ENCODE measurements at places on chromosomes 5 and 9. TPM values are rescaled to one million over a fixed set of nuclear protein-coding genes. Genes with fewer than 3 reads are reported as not detected.

SLC22A4 gene
- 5.6 TPM for total RNA-seq

TMC1 gene
- total RNA-seq: not detected

FYB1 gene
- total RNA-seq: not detected

DNA sequence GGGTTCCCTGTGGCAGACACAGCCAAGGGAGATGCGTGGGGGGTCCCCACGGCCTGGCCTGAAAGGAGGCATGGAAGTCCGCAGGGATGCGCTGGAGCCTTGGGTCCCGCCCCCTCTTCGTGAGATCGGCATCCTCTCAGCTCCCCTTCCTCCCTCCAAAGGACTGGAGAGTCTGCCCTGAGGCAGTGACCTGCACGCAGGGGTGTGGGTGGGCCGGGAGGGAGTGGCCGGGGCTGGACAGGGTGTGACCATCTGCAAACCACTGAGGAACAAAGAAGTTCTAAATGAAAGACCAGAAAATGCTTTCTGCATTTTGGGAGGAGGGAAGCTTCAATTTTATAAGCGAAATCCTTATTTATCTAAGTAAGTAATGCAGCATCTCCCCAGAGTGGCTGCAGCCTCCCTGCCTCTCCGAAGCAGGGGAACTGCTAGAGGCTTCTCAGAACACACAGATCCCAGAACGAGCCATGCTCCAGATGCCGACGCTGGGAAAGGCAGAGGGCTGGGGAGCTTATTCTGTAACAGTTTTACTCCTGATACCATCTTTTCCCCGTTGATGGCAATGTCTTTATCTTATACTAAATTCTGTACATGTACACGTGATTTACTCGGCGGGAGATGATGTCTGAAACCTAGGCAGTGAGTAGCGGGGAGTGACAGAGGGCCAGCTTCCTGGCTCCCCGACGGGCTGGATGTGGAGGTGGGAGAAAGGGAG lies 221.7 kb downstream of the FANCC start:
- no peak for DNase-seq

DNA sequence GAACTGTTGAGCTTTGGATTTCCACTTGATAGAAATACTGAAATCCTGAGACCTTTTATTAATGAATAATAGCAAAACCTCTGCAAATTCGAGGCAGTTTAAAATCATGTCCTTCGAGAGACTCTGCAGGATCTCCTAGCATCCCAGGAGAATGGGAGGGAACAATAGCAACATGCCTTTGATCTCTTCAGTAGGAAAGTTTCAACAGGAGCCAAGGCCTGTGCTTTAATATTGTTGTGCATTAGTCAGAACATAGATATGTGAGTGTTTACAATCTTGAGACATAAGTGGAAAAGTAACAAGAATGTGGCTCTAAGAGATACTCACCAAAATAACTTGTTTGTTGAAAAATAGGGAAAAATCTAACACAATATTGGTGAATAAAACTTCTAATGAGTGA lies 83.3 kb upstream of the LHFPL2 start:
- DNase-seq: peak; percentile 32

TPPP gene
- total RNA-seq: 0.06 TPM

OCLN gene
- 0.06 TPM for total RNA-seq

DNA sequence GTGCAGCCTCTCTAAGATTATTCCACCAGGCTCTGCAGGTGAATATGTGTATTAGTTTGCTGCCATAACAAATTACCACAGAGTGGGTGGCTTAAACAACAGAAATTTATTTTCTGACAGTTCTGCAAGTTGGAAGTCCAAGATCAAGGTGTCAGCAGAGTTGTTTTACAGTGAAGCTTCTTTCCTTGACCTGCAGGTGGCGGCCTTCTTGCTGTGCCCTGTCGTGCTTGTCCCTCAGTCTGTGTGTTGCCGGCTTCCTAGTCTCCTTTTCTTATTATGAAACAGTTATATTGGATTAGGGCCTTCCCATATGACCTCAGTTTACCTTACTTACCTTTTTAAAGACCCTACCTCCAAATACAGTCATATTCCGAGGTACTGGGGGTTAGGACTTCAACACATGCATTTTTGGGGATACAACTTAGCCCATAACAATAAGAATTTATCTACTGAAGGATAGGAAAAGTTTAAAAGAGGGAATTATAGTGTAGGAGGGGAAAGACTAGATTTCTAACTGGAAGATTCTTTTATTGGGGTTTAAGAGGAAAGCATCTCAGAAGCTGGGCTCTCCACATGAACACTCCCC lies 97.4 kb downstream of the OSTF1 start:
- DNase-seq: no peak

WNT8A gene
- total RNA-seq: not detected

DNA sequence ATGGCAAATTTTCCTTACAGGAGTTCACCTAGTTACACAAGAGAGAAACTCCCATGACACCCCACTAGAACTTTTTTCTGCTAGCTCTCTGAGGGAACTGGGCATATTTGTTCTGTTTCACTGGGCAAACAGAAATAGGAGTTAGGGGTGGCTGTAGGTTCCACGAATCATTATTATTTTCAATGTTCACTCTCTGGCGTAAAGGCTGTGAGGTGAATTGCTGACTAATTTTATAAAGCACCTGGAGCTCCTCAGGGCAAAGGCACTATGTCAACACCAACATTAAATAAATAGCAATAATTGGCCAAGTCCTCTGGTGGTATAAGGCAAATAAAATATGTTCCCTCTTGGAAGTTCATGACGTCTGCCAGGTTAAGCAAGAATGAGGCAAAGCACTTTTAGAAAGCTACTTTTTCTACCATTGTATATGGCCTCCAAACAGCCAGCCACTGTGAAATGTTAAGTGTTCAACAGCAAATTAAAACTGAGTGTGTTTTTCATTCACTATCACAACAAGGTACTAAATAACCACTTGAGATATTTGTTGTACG lies 344.6 kb downstream of the PDE4D start:
- no peak for DNase-seq

THBS4 gene
- 0.38 TPM for total RNA-seq

AMBP gene
- not detected for total RNA-seq

PCDHB16 gene
- total RNA-seq: 12.2 TPM

DNA sequence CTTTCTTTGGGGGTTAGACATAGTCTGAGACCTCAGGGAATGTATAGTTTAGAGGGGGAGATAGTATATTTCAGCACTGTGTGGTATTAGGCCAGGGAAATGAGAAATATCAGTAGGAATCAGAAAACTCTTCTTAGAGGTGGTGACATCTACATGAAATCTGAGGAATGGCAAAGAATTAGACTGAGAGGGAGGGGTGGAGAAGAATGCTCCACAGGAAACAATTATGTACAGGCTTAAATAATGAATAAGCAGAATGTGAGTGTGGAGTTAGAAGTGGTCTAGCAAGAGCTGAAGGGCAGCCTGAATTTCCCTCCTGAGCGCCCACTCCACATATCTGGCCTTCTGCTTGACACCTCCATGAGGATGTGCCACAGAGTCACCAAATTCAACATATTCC lies 3.6 kb upstream of the MACIR start:
- DNase-seq: no peak

FOXD4 gene
- 0.52 TPM for total RNA-seq

DNA sequence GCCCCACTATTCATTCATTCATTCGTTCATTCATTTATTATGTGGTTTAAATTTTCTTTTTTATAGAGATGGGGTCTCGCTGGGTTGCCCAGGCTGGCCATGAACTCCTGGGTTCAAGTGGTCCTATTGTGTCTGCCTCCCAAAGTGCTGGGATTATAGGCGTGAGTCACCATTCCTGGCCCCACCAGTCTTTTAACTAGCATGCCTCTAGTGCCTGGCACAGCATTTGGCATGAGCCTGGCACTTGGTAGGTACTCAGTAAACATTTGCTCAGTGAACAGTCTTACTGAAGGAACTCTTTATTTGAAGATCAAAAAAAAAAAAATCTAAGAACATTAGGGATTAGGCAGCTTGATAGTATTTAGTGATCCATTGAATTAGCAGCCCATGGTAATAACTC lies 98.1 kb downstream of the KDM4C start:
- DNase-seq: peak; percentile 8

DNA sequence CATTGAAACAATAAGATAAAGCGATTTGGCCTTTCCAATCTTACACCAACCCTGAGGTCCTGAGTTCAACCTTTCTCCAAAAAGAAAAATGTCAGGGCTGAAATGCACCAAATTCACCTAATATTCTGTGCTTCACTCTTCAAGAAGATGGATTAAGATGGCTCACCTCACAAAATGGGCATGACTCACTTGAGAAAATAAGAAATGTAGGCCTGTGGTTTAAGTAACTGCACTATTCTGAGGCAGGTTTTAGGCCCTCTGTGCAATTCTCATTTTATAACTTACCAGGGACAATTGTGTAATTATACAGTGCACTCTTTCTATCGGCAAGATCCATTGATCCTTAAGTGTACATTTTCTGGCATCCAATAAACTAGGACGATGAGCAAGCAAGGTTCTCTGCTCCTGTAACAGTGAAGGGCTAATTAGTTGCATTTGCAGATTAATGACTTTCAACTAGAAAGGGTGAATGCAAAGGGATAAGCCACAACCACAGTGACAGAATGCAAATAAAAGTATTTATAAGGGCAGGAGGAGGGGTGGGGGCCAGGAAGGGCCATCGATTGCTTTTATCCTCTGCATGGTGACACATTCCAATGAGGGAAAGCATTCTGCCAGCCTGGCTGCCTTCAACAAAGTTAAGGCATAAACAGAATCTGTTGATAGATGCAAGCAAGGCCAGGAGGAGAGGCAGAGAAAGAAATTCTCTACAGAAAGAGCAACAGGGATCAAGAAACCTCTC lies 214.5 kb downstream of the CAAP1 start:
- no peak for DNase-seq

- peak; percentile 19 for DNase-seq
Measured at GRCh38 chr5:89120719-89121118, 237.7 kb upstream of the MEF2C start.

KIF4B gene
- total RNA-seq: 0.06 TPM

TNFSF15 gene
- total RNA-seq: 0.06 TPM

DNA sequence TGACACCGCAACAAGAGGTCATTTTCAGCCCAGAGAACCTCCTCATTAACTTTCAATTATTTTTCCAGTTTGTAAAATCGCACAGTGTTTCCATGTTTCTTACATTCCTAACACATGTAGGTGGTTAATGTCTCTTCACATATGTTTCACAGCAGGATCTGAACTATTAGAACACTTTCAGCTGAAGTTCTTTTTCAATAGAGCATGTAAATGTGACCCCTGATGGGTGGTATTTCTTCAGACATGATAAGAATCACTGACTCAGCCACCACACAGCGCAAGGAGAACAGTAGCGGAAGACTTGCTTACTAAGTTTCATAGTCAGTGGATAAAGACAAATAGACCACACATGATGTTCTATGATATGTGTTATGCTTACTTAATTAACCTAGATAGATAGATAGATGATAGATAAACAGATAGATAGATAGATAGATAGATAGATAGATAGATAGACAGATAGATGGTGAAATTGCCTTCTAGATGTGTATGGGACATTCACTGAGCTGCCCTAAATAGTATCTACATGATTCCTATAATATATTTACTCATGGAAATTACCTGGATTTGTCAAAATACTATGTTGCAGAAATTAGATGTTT lies 1992.1 kb upstream of the NUDT12 start:
- DNase-seq: no peak

MYMK gene
- not detected for total RNA-seq

GOLGA2 gene
- 73.2 TPM for total RNA-seq

DNA sequence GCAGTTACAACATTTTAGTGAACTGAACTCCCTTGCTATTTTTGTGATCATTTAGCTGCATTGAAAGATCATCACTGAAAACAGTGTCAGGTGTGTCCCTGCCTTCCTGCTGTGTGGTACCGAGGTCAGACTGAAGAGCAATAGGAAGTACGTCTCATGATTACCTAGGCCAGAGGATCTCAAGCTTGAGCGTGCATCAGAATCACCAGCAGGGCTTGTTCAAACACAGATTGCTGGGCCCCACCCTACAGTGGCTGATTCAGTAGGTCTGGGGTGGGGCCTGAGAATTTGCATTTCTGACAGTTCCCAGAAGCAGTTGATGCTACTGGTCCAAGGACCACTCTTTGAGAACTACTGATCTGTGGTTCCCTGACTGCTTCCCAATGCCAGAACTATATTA lies 159.6 kb downstream of the ACTL7B start:
- DNase-seq: no peak

CFAP77 gene
- total RNA-seq: not detected

GRCh38 chr9:2489838-2490314 lies 131.7 kb upstream of the VLDLR start:
- DNase-seq: no peak

HTR4 gene
- 0.26 TPM for total RNA-seq

GRCh38 chr5:153745778-153746395 lies 255.4 kb downstream of the GRIA1 start:
- no peak for DNase-seq

PDCD1LG2 gene
- total RNA-seq: 18.3 TPM

GRCh38 chr5:116438979-116439554 lies 135.6 kb downstream of the SEMA6A start:
- no peak for DNase-seq

- DNase-seq: no peak
Measured at GRCh38 chr5:85263125-85263524, 878.4 kb upstream of the EDIL3 start.

GRCh38 chr5:1737790-1738405 lies 61.7 kb downstream of the MRPL36 start:
- DNase-seq: peak; percentile 12

GRCh38 chr9:98081477-98082219 lies 25.1 kb downstream of the NANS start:
- peak; percentile 22 for DNase-seq

DNA sequence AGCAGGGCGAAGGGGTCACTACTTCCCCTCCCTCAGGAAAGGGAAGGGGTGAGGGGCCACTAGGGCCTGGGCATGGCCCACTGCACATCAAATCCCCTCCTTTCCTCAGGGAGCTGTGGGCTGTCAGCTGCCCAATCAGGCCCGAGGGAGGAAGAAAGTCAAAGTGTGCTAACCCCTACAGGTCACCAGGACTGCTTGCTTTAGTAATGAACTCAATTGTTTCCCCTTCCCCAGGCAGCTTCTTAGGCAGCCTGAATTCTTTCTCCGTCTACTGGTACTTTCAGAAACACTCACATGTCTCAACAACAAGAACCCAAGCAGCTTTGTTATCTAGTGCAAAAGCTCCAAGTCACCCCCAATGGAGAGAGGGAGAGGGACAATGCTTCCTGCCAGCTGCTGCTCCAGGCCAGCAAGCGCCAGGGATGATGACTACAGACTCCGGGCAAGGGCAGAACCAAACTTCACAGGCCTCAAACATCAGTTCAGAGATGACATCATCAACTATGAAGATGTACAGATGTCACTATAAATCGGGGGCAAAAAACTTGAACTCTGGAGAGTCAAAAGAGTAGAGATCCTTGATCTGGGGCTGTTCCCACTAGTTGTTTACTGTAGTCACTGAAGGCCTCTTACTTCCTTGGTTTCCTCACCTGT lies 100.7 kb downstream of the SLIT3 start:
- no peak for DNase-seq

DNA sequence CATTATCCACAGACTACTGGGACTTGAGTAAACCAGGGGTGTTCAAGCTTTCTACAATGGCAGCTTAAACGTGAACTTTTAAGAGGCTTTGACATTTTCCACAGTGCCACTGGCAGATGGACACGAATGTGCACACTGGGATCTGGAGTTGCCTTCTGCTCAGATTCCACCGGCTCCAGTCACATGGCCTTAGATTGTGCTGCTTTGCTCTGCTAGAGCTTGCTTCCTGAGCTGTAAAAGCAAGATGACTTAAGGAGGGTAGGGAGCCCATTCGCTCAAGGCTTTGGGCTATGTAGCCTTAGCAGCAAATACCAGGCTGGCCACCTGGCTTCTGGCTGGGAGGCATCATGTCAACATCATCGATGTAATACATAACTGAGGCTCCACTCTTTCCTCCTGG lies 436.9 kb downstream of the MED10 start:
- no peak for DNase-seq

GRCh38 chr5:82287625-82288024 lies 9.5 kb upstream of the RPS23 start:
- no peak for DNase-seq
